ENCODE measurements at places on chromosomes 5 and 9. TPM values are rescaled to one million over a fixed set of nuclear protein-coding genes. Genes with fewer than 3 reads are reported as not detected.

DNA sequence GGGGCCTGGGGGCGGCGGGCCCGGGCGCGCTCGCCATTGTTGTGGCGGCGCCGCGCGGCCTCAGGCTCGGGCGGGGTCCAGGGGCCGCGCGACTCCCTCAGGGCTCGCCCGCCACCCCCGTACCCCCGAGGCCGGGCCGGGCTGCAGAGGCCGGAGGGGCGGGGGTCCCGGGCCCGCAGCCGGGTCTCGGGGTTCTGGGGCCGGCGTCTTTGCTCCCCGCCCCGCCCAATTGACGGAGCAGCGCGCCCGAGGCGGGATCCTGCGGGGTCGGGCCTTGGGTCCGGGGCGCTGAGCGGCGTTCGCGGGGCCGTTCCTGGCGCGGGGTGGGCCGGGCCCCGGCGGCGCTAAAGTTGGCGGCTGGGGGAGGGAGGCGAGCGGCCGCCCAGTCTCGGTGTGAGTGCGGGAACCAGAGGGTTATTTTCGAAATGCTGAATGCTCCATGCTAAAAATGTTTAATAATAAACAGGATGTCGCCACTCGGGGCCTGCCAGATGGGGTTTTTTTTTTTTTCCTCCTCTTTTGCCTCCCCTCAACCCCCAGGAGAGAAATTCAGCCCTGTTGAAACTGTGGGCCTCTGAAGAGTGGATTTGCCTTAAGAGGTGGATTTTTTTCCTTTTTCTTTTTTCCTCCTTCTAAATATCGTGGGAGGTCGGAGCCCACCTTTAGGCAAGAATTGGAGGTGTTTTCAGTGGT is 724 bp downstream of the PRRC2B start:
- peak; percentile 59 for DNase-seq

DNA sequence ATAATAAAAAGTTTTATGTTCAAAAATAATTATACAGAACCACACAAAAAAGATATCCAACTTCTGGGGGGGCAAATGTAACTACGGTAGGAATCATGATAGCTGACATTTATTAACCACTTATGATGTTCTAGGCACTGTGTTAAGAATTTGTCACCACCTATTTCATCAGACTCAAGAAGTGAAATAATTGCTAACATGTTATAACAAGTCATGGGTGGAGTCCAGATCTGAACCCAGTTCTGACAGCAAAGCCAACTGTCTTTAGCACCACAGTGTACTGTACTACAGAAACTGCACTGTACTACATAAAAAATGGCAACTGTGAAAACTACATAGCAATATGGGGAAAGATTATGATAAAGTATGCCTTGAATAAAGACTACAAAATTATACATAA is 3.0 kb upstream of the SAP30L start:
- no peak for DNase-seq

DNA sequence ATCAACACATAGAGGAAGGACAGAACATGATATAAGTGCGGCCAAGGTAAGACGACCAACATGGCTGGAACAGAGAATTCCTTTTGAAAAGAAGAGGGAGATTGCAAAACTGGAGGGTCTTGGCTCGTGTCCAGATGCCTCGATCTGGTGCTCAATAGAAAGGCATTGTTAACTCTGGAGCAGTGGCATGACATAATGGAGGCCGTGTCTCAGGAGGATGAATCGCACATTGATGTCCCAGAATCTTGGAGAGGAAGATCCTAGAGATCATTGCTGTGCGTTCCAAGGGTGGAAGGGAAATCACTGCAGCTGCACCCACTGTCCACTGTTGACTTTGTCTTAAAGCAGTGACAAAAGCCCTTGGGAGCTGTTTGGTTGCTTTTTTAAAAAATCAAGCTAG is 30.9 kb downstream of the GRAMD2B start:
- DNase-seq, result peak; percentile 26

DNA sequence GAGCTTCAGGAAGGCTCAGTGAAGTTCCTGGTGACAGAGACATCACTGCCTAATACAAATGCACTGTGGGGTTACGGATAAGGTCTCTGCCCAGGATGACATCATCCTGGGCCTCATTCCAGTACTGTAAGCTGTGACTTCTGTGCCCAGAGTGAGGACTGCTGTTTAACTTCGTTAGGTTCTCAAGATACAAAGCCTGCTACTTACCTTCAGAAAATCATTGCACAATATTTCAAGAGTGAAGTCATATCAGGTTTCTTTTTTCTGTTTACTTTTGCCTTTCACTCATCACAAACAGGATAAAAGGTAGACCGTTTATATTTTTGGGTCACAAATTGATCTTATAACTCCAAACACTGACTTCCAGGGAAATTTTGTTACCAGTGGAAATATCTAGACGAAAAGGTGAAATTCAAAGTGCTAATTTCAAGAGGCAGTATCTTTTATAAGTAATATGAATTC is 241.2 kb downstream of the PIK3R1 start:
- peak; percentile 10 for DNase-seq

DNA sequence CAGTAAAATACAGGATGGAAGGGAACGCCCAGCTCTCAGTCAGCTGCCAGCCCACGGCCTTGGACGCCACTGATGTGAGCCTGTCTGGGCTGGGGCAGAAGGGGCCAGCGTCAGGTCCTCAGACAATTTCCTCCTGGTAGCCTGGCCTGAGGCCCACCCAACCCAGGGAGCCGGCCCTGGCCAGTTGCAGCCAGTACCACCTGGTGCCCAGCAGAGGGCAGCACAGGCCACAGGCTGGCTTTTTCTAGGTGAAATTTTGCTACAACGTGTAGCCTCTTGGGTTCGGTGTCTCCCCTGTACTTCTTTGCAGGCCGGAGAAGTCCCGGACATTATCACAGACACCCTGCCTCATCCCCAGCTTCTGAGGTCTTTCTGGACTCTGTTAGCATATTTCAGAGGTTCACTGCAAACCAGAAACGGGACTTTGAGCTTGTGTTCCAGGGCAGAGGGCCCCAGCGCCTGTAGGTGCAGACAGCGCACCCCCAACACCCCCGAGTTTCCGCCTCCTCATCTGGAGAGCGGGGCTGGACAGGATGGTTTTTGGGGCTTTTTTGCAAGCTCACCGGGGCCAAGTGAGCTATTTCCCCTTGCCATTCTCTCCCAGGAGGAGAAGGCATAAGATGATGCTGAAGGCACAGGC is 45.9 kb upstream of the KCNMB1 start:
- peak; percentile 73 for DNase-seq

DNA sequence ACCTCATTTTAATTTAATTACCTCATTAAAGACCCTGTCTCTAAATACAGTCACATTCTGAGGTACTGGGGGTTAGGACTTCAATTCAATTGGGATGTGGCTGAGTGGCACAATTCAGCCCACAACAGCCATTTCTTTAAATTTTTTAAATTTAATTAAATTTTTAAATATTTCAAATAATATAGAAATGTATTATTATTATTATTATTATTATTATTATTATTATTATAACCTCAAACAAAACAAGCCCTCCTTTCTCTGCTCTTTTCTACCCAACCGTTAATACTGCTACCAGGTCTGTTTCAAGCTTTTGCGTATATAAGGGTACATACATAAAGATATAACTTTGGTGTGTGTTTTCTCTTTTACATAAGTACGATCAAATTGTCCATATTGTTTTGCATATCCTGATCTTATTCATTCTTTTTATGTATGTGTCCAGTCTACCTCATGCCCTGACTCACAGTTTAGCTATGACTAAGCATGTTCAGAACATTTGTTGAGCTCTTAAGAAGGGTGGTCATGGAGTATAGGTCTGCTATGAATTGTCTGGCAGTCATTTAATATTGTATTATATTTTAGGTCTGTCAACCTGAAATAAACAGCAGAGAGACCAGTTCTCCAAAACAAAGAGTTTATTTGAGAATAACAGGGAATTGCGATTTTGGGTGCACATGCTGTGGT is 16.1 kb upstream of the RAB14 start:
- DNase-seq, result no peak

- no peak for DNase-seq
Measured at GRCh38 chr9:14748373-14748772, 25.8 kb upstream of the CER1 start.

DNA sequence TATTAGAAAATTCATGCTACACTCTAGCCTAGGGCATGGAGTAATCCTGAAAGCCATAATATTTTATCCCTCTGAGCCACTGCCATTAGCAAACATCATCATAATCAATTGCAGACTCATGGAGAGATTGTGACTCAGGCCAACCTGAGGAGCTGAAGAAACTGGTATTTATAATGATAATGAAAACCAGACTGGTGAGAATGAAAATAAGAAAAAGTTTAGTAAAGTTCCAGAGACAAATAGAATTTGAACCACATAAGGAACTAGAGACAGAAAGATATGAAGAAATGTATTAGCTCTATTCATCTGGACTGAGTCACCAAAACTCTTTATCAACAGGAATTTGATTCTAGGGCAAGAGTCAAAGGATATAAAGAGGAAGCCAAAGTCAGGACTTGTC is 158.7 kb downstream of the DRD1 start:
- DNase-seq, result no peak

DNA sequence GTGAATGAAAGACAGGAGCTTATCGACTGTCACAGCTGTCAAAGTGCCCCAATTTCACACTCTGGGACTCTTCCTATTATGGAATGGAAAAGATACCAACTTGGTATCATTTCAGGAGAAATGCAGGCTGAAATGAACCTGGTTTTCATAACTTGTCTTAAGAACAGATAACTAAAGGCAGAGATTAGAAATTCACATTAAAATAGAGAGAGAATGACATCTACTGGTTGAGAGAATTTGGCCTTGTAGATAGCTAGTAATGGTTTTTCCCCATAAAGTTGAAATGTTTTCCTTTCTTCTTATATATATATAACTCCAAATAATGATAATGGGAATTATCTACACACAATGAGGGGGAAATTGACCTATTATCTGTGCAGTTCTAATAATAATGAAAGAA is 600.2 kb upstream of the CCNG1 start:
- DNase-seq, result no peak

- no peak for DNase-seq
Measured at GRCh38 chr5:139867109-139867508, 71.5 kb downstream of the PSD2 start.

DNA sequence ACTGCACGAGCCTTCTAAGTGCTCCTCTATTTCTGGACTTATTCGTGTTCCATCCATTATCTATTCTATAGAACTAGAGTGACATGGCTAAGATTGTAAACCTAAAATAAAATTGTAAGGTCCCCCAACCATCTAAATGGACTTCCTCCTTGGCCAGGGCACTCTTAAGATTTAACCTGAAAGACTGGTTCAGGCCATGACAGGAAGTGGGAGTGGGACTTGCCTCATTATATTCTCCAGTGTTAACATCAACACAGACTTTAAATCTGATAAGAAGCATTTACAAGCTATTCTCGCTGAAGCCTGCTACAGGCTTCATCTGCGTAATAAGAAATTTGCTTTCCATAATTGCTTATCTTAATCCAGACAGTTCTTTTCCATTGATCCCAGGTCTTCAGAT is 117.0 kb downstream of the SSBP2 start:
- no peak for DNase-seq

DNA sequence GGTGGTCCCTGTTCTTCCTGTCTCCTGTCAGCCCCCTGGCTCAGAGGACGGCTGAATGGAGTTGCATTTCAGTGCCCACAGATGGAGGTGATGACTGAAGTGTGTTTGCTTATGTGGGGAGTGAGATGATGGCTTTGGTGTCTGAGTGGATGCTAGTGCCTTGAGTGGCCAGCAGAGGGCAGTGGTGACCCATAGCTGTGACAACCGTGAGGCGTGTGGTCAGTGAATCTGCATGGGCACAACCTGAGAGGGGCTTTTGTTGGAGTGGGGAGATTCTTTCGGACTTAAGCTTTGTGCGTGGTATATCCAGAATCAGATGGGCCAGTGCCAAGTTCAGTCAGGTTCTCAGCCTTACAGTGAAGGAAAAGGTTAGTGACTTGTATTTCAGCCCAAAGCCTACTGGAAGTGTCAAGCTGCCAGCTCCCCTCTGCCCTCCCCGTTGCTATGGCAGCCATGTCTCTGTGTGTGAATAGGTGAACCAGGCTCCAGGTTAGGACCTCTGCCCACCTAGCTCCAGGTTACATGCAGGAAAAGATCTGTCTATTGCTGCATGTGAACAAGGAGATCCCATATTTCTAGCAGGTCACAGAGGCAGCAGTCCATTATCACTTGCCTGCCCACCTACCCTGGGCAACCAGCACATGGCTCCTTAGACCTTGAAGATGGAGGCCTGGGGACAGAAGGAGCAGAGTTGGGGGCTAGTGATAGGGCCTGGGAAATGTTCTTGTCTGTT is 14.7 kb upstream of the CXXC5 start:
- DNase-seq, result peak; percentile 91

- peak; percentile 37 for DNase-seq
Measured at GRCh38 chr9:120894321-120895148, 17.5 kb upstream of the PHF19 start.

DNA sequence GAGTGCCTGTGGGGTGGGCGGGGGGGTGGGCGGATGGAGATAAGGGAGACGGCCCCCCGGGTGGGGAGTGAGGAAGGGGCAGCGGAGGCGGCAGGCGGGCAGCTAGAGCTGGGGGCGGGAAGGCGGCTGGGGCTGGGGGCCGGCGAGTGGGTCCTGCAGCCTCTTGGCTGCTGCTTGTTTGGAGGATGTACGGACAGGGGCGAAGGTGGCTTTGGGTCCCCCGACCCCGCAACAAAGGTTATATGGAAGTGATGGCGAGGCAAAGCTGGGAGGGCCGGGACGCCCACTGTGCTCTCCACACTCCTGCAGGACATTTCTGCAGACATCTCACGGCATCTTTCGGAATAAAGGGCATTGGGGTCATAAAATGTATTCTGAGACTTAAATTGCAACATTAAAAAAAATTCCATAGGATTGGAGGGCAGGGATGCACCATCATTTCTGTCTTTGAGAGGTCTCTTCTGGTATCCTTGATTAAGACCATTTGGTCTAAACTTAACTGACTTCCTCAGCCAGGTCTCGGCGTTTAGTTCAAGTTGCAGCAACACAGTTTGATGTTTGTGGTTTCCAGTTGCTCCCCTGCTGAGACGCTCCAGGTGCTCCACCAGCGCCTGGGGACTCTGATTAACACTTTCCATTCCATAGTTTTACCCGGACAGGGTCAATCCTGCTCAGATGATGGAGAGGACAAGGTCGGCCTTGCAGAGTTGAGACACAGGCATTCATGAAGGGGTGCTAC is 101.6 kb upstream of the SSBP2 start:
- peak; percentile 57 for DNase-seq

DNA sequence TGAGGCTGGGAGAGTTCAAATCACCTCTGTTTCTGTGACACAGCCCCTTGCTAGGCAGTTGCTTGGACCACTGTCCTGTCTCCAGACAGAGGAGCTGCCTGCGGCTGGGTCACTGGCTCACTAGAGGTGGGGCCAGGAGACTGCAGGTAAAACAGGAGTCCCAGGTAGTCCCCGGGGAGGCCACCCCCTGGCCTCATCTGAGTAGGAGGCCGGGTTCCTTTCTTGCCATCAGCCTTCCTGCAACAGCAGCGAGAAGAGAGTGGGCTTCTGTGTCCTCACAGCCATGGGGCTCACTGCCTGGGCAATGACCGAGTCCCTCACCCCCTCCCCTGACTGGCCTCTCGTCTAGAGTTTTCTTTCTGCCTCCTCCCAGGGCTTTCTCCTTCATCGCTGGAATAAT is 197.5 kb downstream of the CDK5RAP2 start:
- no peak for DNase-seq

CDH9 gene
- total RNA-seq, result not detected

SPATA31D4 gene
- total RNA-seq, result not detected

MACIR gene
- 10.4 TPM for total RNA-seq

POLR1E gene
- total RNA-seq, result 44.2 TPM

N4BP3 gene
- 10.4 TPM for total RNA-seq

SH3PXD2B gene
- total RNA-seq, result 6.2 TPM

PLGRKT gene
- total RNA-seq, result 62.0 TPM

AKNA gene
- total RNA-seq, result 3.1 TPM

All from G401 (cell line).